ENCODE measurements at places on chromosomes 5 and 9.

DNA sequence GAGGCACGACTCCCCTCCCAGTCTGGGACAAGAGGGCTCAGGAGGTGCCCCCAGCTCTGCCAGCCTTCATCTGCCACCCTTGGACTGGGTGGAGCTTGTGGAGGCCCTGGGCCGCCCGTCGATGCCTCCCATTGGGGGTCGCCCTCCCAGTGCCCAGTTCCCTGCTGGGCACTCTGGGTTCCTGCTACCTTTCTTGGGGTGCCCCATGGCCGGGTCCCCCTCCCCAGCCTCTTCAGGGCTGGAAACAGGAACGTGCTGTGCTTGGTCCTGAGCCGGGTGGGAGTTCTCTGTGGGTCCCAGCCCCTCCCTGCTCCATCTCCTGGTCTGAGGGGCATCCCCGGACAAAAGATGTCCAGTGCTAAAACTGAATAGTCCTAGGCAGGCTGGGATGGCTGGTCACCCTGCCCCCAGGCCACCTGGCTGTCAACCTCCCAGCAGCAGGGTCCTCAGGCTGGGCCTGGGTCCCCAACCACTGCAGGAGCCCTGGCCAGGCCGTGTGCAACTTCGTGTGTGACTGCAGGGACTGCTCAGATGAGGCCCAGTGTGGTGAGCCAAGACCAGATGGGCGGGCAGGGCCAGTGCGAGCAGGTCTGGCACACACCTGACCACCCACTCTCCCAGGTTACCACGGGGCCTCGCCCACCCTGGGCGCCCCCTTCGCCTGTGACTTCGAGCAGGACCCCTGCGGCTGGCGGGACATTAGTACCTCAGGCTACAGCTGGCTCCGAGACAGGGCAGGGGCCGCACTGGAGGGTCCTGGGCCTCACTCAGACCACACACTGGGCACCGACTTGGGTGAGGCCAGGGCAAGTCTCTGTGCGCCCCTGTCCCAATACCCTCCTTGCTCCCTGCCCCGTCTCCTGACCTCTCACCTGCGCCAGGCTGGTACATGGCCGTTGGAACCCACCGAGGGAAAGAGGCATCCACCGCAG, 784 bp downstream of the MAMDC4 start:
- DNase-seq: no peak

GRCh38 chr5:171308453-171309275, at the start of gene TLX3:
TSS of gene TLX3 (plus strand) at chr5:171309248. CDS start at chr5:171309366, 118 bp downstream.
- DNase-seq: no peak

DNA sequence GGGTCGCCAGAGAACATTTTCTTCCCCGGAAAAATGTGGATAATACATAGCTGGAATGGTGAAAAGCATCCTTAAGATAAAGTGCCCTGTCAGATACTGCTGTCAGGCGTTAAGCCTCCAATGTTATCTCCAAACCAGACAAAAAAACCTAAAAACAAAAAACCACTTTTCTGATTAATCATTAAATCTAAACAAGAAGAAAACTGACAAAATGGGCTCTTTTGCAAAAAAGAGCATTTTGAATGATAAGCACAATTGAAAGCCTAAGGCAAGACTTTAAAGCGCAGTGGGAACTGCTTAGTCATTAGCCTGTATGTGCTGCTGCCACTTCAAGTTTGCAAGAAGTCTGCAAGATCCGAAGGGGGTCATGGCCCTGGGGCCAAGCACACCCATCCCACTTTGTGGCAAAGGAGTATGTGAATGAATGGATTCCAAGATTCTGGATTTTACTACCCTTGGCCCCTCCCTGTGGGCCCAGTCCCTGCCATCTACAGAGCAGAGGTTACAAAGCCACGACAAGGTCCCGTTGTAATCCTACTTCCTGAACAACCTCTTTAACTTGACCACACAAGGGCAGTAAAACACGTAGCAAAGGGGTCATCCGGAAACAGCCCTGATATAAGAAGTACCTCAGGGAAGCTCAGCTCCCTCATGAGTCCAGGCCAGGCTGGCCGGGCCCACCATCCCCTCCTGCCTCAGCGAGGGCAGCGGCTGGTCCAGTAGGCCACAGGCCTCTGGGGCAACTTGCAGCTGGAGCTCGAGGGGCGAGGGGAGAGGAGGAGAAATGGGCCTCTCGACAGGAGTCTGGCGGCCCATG, 29.7 kb downstream of the SHB start:
- no peak for DNase-seq

- DNase-seq: no peak
These were observed 826.1 kb downstream of the PRELID2 start for GRCh38 chr5:145008876-145009530.

- no peak for DNase-seq
These were observed 103.2 kb downstream of the TRPM6 start for GRCh38 chr9:74784506-74784905.

- DNase-seq: no peak
These were observed 132.9 kb downstream of the NFIB start for GRCh38 chr9:14180960-14181537.

- no peak for DNase-seq
These were observed 6.1 kb downstream of the MAMDC2 start for GRCh38 chr9:70049672-70050271.

GRCh38 chr5:127804886-127805426, 101.8 kb downstream of the CCDC192 start:
- DNase-seq: no peak

DNA sequence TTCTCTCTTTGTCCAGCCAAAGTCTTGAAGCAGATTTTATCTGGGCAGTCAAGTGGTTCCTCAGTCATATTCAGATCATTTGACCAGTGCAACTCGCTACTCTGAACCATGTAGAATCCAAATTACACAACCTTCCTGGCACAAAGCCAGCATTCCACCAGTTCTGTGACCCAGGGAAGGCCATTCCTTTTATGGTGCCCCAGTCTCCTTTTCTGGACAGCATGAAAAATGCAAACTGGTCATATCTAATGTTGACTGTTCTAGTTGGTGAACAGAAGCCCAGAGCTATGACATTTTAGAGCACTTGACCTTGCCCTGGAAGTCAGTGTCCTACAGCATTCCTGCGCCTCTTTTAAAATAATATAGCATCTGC, 364.6 kb downstream of the BRINP1 start:
- DNase-seq: no peak

DNA sequence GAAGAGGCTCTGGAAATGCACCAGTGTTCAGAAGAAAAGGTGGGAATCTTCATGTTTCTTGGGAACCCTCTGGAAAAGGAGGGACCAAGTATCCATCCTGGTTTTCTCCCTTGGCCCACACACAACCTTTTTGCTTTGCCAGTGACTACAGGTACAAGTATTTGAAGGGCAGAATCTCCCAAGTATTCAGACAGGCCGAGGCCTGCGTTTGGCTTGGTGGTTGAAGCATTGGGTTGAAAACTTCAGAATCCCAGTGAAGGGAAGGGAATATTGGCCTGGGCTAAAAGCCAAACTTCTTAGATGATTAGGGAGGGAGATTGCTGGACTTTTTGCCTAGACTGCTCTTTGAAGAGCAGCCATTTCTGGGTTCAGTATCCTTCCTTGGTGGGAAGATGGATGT, 71.9 kb downstream of the UBAP1 start:
- DNase-seq: no peak

DNA sequence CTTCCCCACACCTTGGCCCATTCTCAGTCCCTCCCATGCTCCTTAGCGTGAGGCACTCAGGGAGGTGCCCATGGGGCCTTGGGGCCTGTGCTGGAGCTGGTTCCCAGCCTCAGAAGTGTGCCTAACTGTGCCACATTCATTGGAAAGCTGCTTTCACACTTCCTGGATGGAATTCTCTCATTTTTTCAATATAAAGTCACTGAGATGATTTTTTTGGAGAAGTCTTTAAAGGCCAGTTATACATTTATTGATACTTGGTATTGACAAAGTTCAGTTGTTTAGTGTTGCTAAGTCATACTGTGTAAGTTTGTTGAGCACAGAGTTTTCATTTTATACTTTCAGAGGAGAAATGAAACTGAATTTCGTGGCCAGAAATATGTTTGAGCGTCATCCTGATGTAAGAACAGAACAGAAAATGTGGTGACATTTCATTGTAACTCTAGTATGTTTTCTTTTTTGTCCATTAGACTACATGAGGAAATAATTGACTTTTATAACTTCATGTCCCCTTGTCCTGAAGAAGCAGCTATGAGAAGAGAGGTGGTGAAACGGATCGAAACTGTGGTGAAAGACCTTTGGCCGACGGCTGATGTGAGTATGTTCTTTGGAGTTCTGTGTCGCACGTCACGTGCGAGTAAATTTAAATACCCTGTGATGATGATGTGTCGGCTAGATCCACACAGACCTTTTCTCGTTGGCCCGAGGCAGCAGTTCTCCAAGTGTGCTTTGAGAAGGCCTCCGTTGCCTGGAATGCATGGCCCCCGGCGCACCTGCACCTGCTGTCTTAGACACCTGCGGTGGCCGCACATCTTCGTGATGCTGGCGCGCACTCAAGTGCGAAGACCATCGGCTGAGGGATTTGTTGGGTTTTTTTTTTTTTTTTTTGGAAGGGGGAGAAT, 24.1 kb downstream of the TENT4A start:
- no peak for DNase-seq

- DNase-seq: no peak
These were observed 162.0 kb upstream of the PTCH1 start for GRCh38 chr9:95678759-95679158.

DNA sequence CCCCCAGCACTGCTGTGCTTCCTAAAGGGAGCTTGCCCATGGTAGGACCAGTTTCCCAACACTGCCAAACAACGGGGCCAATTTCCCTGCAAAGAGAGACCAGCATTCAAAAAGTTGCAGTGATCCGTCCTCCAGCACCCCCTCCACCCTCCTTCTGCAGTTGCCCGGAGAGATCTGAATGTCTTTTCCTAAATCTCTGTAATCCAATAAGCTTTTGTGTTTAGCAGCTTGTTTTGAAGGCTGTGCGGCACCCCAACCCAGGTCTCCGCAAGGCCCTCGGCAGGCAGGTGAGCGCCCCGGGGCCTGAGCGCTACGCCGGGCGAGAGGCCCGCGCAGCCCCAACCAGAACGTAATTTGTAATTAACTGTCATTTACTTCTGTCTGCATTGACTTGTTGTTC, 366.9 kb upstream of the IRX2 start:
- DNase-seq: no peak

DNA sequence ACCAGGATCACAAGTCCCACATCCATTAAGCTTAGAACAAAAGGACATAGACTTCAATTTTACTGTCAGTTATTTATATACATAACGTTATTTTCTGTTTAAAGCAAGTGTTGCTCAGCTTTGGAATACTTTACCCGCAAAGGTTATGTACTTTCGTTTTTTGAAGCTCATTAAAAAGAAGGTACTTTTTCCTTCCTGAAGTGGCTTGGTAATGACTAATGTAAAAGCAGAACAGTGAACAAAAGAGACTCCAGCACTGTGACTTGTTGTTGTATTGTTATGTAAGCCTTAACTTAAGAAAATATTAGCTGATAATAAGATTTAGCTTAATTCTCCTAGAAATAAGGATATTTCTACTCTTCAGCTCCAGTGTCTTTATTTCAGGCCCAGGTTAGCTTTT, 97.3 kb upstream of the SLCO6A1 start:
- no peak for DNase-seq

GRCh38 chr5:177372910-177373309, 11.3 kb upstream of the SLC34A1 start:
- no peak for DNase-seq

DNA sequence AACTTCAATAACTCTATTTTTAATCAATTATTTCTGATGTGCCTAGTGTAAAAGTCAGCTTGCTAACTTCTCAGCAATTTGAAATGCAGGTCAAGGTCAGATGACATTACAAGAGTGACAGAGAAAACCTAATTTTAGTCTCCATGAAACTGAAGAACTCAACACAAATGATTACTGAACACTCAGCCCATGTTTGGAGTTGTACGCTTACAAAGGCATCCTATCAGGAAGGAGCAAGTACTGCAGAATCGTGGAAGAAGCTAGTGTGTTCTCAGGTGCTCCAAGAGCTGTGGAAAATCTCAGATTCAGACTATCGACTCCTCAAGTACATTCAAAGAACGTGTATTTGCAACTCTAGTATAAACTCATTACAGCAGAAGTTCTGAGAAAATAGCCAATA, 526.7 kb downstream of the PDE4D start:
- no peak for DNase-seq

GRCh38 chr9:130882696-130883225, 13.9 kb downstream of the QRFP start:
- DNase-seq: no peak

- DNase-seq: no peak
These were observed 39.5 kb downstream of the DDX4 start for GRCh38 chr5:55777332-55777731.

- no peak for DNase-seq
These were observed 483.5 kb downstream of the AGTPBP1 start for GRCh38 chr9:85258236-85258635.

GRCh38 chr9:119175581-119175980, 193.7 kb downstream of the BRINP1 start:
- DNase-seq: no peak

GRCh38 chr5:160930406-160930805, 78.4 kb upstream of the ATP10B start:
- DNase-seq: no peak

GRCh38 chr5:478369-478981, 35.5 kb downstream of the EXOC3 start:
- no peak for DNase-seq

- DNase-seq: no peak
These were observed 1.2 kb downstream of the GALT start for GRCh38 chr9:34647651-34648050.

- DNase-seq: no peak
These were observed 49.1 kb upstream of the TEK start for GRCh38 chr9:27059907-27060306.

DNA sequence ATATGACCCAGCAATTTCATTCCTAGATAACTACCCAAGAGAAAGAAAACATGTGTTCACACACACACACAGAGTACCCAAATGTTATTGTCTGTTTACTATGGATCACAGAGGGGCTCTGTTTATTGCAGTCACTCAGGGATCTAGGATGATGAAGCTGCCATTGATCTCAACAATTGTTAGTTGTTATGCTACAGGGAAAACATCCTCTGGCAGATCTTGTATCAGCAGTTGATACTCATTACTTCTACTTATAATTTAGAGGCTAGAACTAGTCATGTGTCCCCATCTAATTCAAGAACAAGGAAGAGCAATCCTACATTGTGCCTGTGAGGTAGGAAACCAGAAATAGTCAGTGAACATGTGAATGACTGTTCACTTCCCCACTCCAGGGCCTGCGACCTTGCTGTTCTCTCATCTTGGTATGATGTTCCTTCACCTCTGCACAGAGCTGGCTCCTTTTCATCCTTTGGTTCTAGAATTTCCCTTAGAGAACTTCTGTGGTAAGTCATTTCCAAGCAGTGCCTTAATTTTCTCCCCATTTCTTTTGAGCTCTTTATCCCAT, 30.3 kb downstream of the NMUR2 start:
- DNase-seq: no peak

DNA sequence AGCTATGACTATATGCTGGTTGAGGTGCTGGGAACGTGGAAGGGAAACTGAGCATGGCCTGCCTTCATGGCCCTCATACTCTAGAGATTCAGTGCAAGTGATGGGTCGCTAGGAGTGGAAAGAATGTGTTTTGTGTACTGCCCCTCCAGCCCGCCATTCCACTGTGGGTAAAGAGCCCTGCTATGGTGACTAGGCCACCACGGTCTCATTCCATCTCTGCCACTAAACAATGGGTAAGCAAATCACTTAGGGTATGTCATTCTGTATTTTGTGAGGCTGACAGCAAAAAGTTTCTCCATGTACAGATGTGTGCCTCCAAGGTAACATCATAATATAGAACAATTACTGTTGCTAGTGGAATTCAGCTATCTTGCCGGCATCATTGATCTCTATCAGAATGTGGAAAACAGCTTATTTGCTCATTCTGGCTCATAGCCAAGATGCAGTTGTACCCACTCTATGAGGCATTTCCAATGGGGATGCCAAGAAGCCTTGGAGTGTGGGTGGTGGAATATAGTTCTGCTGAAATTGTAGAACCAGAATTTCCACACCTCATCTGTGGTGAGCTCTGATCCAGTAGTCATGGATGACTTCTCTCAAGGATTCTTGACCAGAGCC, 12.5 kb downstream of the SMARCA2 start:
- no peak for DNase-seq

Data from stimulated activated CD4-positive, alpha-beta T cell treated with anti-CD3 and anti-CD28 coated beads, Interleukin-12 subunit alpha, Interleukin-12 subunit beta, amount 100 ng/mL, for 48 hours (primary cell).